GOT3 (cell line): ENCODE measurements at places on chromosomes 4 and X.

DNA sequence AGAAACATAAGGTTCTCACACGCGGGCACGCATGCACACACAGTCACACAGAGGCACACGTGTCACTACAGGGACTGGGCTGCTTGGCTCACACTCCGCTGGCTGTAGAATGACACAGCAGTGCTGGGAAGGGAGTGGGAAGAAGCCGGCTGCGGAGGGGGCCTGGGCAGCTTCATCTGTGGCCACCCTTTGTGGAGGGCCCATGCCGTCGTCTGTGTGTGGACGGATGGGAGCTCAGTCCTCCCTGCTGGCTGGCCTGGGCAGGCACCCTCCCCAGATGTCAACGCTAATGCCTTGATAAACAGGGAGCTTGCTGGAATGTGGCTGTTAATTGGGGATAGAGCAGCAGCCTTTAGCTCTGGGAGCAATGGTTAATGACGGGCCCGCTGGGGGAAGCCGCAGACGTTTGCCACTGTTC lies 621.1 kb downstream of the BCOR start:
- no peak for DNase-seq

DNA sequence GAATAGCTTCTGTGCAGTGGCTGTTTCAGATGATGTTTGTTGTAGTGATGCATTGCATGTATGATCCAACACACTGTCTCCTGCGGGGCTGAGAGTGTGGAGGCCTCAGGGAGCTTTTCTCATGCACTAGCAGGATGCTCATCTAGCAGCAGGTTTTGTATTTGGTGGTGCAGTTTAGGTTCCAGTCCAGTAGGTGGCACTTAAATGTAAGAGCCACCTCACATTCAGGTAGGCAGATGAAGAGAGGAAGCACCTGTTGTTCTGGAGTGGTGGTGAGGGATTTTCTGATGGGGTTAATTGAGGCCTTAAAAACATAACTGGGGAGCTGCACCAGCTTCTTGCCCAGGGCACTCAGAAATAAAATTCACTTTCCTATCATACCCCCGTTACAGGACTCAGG lies 300.9 kb downstream of the SPIN4 start:
- no peak for DNase-seq

GRCh38 chr4:23105759-23106370 lies 413.1 kb downstream of the GBA3 start:
- DNase-seq = no peak

- no peak for DNase-seq
Observed at GRCh38 chr4:24057915-24058559, 168.2 kb upstream of the PPARGC1A start.

GRCh38 chr4:150589157-150589556 lies 7.2 kb downstream of the MAB21L2 start:
- DNase-seq = no peak
